Neural progenitor cell (in vitro differentiated cells): ENCODE measurements at places on chromosomes 12 and 14.
A peak's percentile ranks its signal among the peaks of the same experiment; 100 is the strongest.

- H3K4me1 ChIP-seq = peaks cover 33% of the 10 kb centered on the region
- H3K27me3 ChIP-seq = peaks cover 82% of the 10 kb centered on the region
- no peak for DNase-seq
- H3K4me3 ChIP-seq = no peak overlapping the region
These were observed 1.8 kb upstream of the VSX2 start for GRCh38 chr14:74237441-74237840.

DNA sequence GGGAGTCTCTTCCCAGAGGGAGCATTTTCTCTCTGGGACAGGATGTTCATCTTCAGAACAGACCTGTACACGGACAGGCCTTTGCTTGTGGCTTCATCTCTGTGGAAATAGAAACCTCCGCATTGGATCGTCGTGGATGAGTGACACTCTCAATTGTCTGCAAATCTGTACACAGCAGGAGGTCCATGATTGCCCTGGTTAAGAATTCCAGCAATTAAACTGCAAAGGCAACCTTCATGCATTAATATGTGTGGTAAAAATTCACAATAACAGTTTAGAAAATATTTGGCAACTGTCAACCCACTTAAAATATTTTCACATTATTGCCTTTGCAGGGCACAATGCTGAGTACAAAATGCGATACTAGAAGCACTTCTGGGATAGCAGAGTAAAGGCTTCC, 149.8 kb upstream of the SFSWAP start:
- no peaks in the 10 kb centered on the region for H3K36me3 ChIP-seq
- no peak overlapping the region for H3K27ac ChIP-seq
- no peak for DNase-seq
- H3K4me1 ChIP-seq = peaks cover 8% of the 10 kb centered on the region
- no peaks in the 10 kb centered on the region for H3K27me3 ChIP-seq

- H3K4me1 ChIP-seq = peaks cover 18% of the 10 kb centered on the region
- H3K27me3 ChIP-seq = no peaks in the 10 kb centered on the region
- H3K36me3 ChIP-seq = no peaks in the 10 kb centered on the region
- no peak for DNase-seq
- H3K27ac ChIP-seq = no peak overlapping the region
- no peak overlapping the region for H3K4me3 ChIP-seq
These were observed 10.3 kb downstream of the FBRSL1 start for GRCh38 chr12:132500142-132500855.

DNA sequence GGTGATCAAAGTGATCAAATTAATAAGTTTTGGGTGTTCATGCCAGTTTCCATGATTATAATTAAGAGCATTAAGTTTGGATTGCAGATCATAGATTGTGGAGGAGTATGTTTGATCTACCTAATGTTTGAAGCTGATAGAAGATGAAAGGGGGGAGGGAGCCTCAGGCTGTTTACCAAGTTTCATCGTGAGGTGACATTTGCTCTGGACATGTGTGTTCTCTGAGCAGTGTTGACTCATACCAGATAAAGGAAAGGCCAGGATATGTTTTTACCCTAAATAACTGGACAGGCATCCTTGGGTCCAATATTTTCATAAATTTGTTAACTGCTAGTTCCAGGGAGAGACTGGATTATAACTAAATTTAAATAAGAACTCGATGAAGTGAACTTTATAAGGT, 3.5 kb upstream of the SEL1L start:
- H3K27me3 ChIP-seq = no peaks in the 10 kb centered on the region
- peaks cover 7% of the 10 kb centered on the region for H3K4me1 ChIP-seq
- H3K27ac ChIP-seq = no peak overlapping the region
- no peak overlapping the region for H3K4me3 ChIP-seq
- no peak for DNase-seq
- H3K36me3 ChIP-seq = no peaks in the 10 kb centered on the region

- no peaks in the 10 kb centered on the region for H3K4me1 ChIP-seq
- no peak overlapping the region for H3K27ac ChIP-seq
- no peaks in the 10 kb centered on the region for H3K27me3 ChIP-seq
- H3K36me3 ChIP-seq = no peaks in the 10 kb centered on the region
These were observed 44.0 kb upstream of the OR5AU1 start for GRCh38 chr14:21199611-21200560.

- H3K36me3 ChIP-seq = no peaks in the 10 kb centered on the region
- H3K27ac ChIP-seq = no peak overlapping the region
- H3K4me1 ChIP-seq = peaks cover 46% of the 10 kb centered on the region
- no peaks in the 10 kb centered on the region for H3K27me3 ChIP-seq
- no peak overlapping the region for H3K4me3 ChIP-seq
These were observed 139.5 kb upstream of the OTX2 start for GRCh38 chr14:56949828-56950227.

DNA sequence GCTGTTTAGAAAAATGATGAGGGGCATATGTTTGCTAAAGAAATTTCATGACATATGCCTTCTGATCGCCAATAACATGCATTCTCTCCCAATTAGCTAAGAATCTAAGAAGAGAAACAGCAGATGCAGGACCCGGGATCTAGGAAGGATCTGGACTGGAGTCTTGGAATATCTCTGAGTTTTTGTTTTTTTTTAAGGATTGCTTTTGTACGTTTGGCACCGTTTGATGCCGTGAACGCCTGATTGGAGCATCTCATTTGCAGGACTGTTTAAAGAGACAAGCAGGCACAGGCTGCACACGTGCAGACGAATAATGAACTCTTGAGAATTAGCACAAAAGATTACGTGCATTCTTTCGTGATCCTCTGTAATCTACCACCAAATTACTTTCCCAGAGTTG, 13.6 kb downstream of the EML1 start:
- H3K4me3 ChIP-seq = no peak overlapping the region
- peaks cover 36% of the 10 kb centered on the region for H3K4me1 ChIP-seq
- H3K36me3 ChIP-seq = no peaks in the 10 kb centered on the region
- no peaks in the 10 kb centered on the region for H3K27me3 ChIP-seq
- no peak overlapping the region for H3K27ac ChIP-seq

- no peaks in the 10 kb centered on the region for H3K4me1 ChIP-seq
- no peaks in the 10 kb centered on the region for H3K27me3 ChIP-seq
- no peaks in the 10 kb centered on the region for H3K36me3 ChIP-seq
- H3K27ac ChIP-seq = no peak overlapping the region
- H3K4me3 ChIP-seq = no peak overlapping the region
- DNase-seq = no peak
These were observed 113.6 kb downstream of the CHST11 start for GRCh38 chr12:104570174-104570907.

GRCh38 chr14:62501021-62501750, 544.1 kb downstream of the KCNH5 start:
- H3K36me3 ChIP-seq = no peaks in the 10 kb centered on the region
- no peak overlapping the region for H3K27ac ChIP-seq
- H3K4me3 ChIP-seq = no peak overlapping the region
- no peaks in the 10 kb centered on the region for H3K27me3 ChIP-seq

DNA sequence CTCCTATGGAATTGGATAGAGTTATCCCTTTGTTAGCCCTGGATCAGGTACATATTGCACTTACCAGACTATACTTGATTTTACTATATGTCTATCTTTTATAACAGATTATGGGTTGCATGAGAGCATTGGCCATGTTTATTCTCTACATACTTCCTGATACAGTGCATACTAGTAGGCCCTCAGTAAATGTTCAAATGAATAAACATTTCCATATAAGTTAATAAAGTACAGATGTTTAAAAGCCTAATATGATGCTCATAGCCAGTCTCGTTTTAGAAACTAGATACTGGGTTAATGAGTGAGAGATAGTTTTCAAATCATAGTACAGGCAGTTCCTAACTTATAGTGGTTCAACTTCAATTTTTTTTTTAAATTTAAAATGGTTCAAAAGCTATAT, 39.5 kb upstream of the TOMM20L start:
- H3K27ac ChIP-seq = no peak overlapping the region
- H3K36me3 ChIP-seq = peaks cover 27% of the 10 kb centered on the region
- no peak overlapping the region for H3K4me3 ChIP-seq
- DNase-seq = no peak
- H3K4me1 ChIP-seq = no peaks in the 10 kb centered on the region

GRCh38 chr12:46460682-46461210, 88.2 kb upstream of the SLC38A2 start:
- no peaks in the 10 kb centered on the region for H3K4me1 ChIP-seq
- H3K36me3 ChIP-seq = no peaks in the 10 kb centered on the region

DNA sequence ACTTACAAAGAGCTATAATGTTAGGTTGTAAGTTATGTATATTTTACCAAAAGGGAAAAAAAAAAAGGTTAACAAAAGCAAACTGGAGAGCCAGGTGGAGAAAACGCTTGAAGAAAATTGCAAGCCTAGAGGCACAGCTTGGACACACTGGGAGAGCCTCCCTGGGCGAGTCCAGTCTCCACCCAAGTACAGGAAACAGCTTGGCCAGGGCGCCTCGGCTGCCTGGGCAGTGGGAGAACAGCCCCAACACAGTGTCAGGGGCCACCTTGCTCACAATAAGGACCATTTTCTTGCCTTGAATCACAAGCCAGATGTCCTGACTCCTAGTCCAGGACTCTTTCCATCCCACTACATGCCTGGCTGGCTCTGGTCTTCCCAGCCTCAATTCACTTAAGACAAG, 33.3 kb downstream of the TTC7B start:
- no peak overlapping the region for H3K27ac ChIP-seq
- no peaks in the 10 kb centered on the region for H3K36me3 ChIP-seq
- H3K27me3 ChIP-seq = no peaks in the 10 kb centered on the region
- DNase-seq = no peak
- no peak overlapping the region for H3K4me3 ChIP-seq

GRCh38 chr12:107475900-107476299, 209.7 kb upstream of the PWP1 start:
- no peak overlapping the region for H3K27ac ChIP-seq
- H3K27me3 ChIP-seq = no peaks in the 10 kb centered on the region
- H3K4me3 ChIP-seq = no peak overlapping the region

GRCh38 chr12:65200007-65200665, 30.8 kb downstream of the LEMD3 start:
- H3K36me3 ChIP-seq = no peaks in the 10 kb centered on the region
- H3K4me1 ChIP-seq = peaks cover 12% of the 10 kb centered on the region
- DNase-seq = no peak
- H3K27ac ChIP-seq = no peak overlapping the region
- no peak overlapping the region for H3K4me3 ChIP-seq

DNA sequence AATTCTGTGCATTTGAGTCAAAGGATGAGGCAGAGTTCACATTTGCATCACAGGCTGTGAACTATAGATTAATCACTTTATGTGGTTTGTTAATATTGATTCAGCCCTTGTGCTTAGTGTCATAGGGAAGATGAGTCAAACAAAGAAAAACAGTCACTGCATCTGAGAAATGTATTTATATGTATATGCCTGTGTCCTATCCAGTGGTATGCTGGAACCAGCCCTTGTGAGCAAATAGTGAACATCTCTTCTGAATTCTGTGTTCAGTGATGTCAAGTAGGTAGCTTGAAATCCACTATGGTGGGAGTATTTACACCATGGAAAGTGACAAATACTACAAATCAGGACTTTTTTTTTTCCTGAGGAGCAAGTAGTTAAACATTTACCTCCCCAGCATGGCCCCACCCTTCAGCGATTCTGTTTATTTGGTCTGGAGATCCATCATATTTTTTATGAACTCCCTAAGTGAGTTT, 128.5 kb downstream of the HMGA2 start:
- H3K4me1 ChIP-seq = peaks cover 9% of the 10 kb centered on the region
- no peak overlapping the region for H3K4me3 ChIP-seq
- DNase-seq = no peak

DNA sequence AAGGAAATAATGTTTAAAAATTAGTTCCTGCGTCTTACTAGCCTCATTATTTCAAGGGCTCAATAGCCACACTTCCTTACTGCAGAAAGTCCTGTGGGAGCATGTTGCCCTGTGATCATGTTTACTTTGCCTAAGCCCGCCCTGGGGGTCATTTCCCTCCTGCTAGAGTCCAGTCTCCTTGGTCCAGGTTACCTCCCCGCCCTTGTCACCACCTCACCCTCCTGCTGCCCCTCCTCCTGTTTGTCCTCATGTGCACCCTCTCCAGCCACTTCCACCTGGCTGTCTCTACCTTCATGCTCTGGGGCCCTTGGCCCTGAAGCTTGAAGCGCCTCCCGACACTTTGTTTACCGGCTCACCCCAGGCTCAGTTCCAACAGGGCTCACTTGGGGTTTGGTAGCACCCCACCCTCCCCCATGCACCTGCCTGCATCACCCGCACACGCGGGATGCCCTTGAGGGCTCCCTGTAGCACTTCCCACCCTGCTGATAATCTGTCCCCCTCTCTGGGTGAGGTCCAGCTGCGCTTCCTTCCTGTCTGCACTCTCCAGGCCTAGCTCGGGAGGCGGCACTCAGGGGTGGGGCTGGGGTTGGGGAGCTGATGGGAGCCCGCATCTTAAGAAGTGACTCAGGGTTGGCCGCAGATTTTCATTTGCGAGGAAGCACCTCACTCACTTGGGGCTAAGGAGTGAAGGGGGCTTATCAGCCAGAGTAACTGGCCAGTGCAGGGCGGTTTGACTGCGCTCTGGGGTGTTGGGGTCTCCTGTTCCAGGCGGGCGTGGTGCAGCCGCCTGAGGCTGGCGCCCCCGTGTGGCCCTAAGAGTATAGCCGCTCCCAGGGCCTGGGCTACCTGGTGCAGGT, 40.1 kb downstream of the SMIM41 start:
- no peaks in the 10 kb centered on the region for H3K36me3 ChIP-seq
- peaks cover 10% of the 10 kb centered on the region for H3K4me1 ChIP-seq
- H3K27ac ChIP-seq = no peak overlapping the region
- DNase-seq = peak; percentile 93
- H3K4me3 ChIP-seq = no peak overlapping the region

- no peak overlapping the region for H3K4me3 ChIP-seq
- no peaks in the 10 kb centered on the region for H3K27me3 ChIP-seq
These were observed 39.3 kb downstream of the RBM19 start for GRCh38 chr12:113926788-113927187.

GRCh38 chr12:39966256-39966655, 139.6 kb downstream of the SLC2A13 start:
- no peak overlapping the region for H3K4me3 ChIP-seq
- no peaks in the 10 kb centered on the region for H3K36me3 ChIP-seq
- no peak overlapping the region for H3K27ac ChIP-seq
- no peaks in the 10 kb centered on the region for H3K4me1 ChIP-seq

- H3K36me3 ChIP-seq = no peaks in the 10 kb centered on the region
- DNase-seq = no peak
- no peak overlapping the region for H3K27ac ChIP-seq
- no peaks in the 10 kb centered on the region for H3K27me3 ChIP-seq
These were observed 797.4 kb downstream of the DIO2 start for GRCh38 chr14:79413734-79414428.

GRCh38 chr14:52185178-52185577, 82.3 kb upstream of the PTGDR start:
- no peak for DNase-seq
- no peak overlapping the region for H3K27ac ChIP-seq
- H3K36me3 ChIP-seq = no peaks in the 10 kb centered on the region
- no peaks in the 10 kb centered on the region for H3K27me3 ChIP-seq
- no peaks in the 10 kb centered on the region for H3K4me1 ChIP-seq

- peaks cover 15% of the 10 kb centered on the region for H3K4me1 ChIP-seq
- no peak overlapping the region for H3K4me3 ChIP-seq
- no peak for DNase-seq
- peaks cover 22% of the 10 kb centered on the region for H3K27me3 ChIP-seq
These were observed 3.1 kb downstream of the FKBP4 start for GRCh38 chr12:2797721-2798418.
